Stimulated activated CD8-positive, alpha-beta memory T cell treated with anti-CD3 and anti-CD28 coated beads, Interleukin-12 subunit alpha, Interleukin-12 subunit beta, amount 100 ng/mL, for 1 hour (primary cell): ENCODE measurements at places on chromosomes 12 and 14.

DNA sequence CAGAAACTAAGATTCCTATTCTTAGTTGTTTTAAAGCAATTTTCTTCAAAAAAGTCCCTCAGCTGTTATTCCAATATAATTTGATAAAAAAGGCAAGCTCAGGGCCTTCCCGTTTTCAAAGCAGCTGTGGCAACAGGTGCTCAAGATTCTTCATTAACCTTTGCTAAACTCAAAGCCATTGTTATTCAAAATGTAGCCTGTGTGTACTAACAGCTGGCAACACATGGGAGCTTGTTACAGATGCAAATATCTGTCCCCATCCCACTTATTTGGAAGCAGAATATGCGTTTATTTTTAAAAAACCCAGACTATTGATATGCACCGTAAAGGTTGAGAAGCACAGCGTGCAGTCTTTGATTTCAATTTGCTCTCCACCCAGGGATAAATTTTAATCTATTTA lies 210.4 kb upstream of the SYT10 start:
- DNase-seq: no peak

DNA sequence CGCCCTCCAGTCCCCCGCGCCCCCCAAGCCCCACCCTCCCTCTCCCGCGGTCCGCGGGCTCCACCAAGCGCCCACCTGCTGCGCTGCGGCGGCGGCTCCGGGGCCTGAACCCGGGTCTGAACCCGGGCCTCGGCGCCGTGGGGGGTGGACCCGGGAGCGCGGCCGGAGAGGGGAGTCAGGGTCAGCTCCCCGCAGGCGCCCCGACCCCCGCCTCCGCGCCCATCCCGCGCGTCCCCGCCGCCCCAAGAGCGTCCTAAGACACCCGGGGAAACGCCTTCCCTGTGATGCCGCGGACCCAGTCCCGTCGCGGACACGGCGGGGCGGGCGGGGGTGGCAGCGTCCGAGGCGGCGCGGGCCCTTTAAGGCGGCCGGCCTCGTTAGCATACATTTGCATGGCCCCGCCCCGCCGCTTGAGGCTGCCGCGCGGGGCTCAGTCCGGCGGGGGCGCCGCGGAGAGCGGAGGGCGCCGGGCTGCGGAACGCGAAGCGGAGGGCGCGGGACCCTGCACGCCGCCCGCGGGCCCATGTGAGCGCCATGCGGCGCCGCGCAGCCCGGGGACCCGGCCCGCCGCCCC lies at the start of gene MMP17:
MMP17 (plus strand) TSS at position 433 of the 574 bp plus-strand sequence; CDS start at position 535, 102 bp downstream.
- no peak for DNase-seq

GRCh38 chr12:59626382-59626781 lies 30.6 kb downstream of the SLC16A7 start:
- DNase-seq: no peak

DNA sequence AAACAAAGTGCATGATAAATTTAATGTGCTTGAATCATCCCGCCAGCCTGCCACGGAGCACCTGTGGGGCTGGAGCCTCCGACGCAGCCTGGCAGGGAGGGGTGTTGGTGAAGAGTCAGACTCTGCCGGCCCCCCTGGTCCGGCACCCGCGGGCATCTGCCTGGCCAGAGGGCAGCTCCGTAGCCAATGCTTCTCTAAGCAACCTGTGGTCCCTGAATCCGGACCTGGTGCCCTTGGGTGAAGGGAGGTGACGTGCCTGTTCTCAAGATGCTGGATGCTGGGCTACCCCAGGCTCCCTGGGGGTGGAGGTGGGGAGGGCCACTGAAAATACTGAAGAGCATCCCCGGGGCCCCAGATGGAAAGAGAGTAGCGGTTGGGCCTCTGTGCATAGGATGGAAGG lies 158.6 kb upstream of the C14orf180 start:
- no peak for DNase-seq

- no peak for DNase-seq
Measured at GRCh38 chr14:69573205-69573830, 1.4 kb downstream of the CCDC177 start.

DNA sequence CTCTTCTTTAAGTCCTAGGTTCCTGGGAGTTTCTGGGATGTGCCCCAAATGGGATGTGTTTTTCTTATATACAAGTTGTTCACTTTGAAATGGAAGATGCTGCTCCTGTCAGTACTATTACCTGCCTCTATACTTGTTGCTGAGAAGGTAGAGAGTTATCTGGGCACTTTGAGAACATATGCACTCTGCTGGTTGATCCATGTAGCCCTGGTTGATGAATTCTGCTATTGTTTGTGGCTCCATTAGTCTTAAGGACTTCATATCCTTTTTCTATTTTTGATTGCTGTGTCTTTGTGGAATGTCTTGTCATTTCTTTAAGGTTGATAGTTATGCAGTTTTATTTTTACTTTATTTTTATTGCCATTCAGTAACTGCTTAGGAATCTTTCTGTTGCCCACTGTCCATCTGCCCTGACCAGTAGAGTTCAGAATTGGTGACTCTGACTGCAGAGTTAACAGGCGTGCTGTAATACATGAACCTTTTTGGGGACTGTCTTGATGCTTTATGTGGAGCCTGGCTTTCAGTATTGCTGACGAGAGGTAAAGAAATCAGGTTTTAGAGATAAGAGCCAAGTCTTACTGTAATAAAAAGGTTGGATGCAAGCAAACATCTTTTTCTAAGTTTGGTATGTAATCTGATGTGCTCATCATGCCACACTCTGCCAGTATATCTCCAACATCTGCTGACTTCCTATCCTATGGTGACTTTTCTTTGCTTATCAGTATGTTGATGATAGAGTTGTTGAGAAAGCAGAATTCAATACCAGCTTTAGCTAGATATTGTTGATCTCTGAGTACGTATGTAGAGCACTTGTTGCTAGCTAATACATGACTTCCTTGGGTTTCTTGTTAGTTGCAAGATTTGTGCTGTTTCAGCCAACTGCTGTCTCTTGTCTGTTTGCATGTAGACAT lies 1.6 kb downstream of the GMPR2 start:
- DNase-seq: no peak

- DNase-seq: no peak
Measured at GRCh38 chr12:5433845-5434646, 2.1 kb downstream of the NTF3 start.

DNA sequence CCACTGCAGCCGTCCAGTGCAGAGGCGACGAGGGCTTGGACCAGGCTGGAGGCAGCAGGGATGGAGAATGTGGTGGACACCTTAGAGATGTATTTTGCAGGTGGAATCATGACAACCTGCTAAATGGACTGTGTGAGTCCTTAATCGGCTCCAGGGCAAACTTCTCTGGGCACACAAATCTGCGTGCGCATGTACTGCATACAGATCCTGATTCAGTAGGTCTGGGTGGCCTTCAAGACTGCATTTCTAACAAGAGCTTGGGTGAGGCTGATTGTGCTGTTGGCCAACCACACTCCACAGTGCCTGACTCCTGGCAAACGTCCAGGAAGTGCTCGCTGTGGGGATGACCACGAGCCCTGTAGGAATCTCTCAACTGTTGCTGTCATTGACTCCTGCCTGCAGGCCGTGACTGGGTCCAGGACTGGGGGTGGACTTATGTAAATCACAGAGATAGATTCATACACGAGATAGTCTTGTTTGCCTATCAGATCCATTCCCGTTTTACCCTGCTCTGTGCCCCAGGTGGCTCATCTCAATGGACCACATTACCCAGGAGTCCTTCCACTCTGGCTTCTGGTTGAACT lies 27.2 kb downstream of the JDP2 start:
- DNase-seq: no peak

GRCh38 chr14:67456732-67457131 lies 31.8 kb downstream of the TMEM229B start:
- no peak for DNase-seq

DNA sequence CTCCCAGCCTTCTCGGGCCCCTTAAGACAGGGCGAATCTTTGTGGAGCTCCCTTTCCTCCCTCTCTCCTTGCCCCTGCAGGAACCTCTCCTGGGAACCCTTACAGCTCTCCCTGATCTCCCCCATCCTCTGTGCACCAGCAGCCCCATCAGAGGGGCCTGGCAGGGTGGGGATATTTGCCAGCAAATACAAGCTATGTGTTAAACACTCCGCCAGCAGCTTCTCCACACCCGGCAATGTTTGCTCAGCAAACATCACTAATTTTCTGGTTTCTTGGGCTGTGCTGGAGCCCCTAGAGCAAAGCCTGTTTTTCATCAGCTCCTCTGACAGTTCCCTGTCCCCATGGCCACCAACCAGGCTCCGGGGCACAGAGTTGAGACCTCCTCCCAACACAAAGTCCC lies 147.5 kb upstream of the LHX5 start:
- DNase-seq: no peak

GRCh38 chr12:89225401-89225800 lies 126.9 kb downstream of the DUSP6 start:
- DNase-seq: peak; percentile 43

DNA sequence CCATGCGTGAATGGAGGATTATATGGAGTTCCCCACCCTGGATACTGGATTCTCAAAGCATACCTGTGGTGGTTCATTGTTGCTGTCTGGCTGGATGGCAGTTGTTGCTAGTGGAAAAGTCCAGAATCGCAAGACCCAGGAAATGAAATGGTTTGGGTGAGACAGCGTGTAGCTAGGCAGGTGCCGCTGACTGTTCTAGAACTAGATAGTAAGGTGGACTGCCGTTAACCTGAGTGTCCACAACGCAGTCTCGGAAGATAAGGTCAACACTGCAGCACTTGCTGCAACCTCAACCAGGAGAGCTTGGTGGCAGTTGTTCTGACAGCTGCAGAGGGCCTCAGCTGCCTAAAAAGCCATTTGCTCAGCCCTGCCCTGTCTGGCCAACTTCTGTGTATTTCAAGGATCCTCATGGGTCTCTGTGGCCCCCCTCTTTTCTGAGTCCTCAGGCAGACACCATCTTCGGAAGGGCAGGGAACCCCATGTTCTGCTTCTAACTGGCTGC lies 15.5 kb upstream of the IRF2BPL start:
- no peak for DNase-seq

- no peak for DNase-seq
Measured at GRCh38 chr14:96108061-96108795, 69.1 kb downstream of the C14orf132 start.

DNA sequence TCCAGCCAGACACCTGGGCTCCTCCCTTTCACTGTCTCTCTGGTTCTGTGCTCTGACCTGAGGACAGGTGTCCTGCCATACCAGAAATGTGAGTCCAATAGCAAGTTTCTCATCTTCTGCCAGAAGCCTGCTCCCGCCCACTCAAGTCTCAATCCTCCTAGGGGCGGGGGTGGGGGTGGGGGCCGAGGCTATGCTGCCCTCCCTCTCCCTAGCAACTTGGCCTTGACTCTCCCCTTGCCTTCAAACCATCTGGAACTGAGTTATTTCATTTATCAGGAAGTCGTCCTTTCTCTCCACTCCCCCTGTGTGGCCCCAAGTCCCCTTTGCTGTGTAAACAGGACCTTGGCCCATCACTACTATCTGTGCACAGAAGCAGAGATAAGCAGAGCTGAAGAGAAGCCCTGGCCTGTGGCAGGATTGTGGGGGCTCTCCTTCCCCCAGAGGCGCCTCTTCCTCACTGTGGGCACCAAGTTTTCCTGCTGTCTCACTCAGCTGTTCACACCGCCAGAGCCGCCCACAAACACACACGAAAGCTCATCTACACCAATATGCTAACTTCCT lies 117.1 kb downstream of the DPF3 start:
- no peak for DNase-seq

GRCh38 chr12:131133015-131133905 lies 179.6 kb downstream of the ADGRD1 start:
- DNase-seq: no peak

GRCh38 chr12:68451261-68452077 lies 119.3 kb upstream of the MDM1 start:
- no peak for DNase-seq

DNA sequence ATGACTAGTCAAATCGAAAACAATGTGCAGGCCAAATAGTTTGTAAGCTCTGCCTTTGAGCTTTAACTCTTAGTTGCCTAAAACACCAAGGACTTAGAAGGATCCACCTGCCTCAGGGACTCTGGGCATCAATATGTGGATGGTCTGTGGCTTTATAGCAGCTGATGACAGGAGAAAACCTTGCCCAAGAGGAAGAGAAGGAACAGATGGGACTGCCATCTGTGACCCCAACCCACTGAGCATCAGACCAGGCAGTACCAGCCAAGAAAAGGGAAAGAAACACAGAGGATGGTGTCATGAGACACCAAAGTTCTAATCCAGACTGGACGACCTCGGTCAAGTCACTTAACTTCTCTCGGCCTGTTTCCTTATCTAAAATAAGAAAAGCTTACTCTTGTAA lies 12.7 kb downstream of the TGFB3 start:
- no peak for DNase-seq

- DNase-seq: no peak
Measured at GRCh38 chr12:19970116-19970515, 398.2 kb upstream of the PDE3A start.

- DNase-seq: no peak
Measured at GRCh38 chr14:63209160-63209559, 4.9 kb downstream of the RHOJ start.

DNA sequence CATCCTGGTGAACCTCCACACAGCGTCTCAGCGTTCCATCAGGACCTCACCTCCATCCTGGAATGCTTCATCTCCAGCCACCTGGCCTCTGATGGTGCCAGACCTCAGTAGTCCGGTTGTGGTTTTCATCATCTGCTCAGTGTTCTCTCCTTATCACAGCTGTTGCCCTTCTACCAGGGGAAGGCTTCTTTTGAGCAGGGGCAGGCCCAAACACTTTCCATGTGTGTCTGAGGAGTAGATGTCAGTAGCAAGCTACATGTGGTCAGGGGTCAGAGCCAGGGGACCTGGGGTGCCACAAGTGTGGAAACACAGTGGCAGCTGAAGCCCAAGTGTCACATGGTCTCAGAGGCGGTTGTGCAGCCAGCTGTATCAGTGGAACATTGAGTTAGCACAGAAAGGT lies 30.2 kb upstream of the FGD4 start:
- DNase-seq: no peak

DNA sequence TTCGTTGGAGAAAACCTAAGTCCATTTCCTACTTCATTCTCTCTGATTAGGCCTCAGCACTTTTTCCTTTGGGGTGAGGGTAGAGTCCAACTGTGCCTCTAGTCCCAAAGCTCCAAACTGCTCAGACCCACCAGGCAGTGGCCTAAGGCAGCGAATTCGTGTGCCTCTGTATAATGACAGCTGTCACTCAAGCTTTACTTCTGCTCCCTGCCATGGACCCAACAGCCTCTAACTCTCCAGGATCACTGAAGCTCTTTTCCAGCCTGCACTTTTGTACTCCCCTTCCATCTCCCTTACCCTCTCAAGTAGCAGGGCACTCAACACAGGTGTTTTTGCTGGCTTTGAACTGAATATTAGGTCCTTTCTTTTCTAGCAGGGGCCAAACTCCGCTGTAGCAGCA lies 14.8 kb upstream of the OR6S1 start:
- DNase-seq: no peak

DNA sequence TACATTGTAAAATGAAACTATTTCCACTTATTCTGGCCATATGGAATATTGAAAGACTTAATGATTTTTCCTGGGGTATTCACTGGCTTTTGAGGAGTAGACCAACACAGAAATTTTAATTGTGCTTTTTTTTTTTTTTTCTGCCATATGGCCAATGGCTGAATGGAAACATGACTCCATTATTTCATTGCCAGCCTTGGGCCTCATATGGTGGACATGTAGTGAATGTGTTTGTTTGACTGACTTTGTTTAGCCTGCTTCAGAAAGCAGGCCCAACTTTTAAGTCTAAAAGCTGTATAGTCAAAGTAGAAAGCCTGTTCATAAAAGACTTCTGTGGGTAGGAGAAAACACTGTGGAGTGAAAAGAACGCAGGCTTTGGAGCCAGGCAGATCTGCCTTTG lies 2.4 kb downstream of the GNG2 start:
- DNase-seq: no peak
